ENCODE measurements at places on chromosomes 13 and 19.

DNA sequence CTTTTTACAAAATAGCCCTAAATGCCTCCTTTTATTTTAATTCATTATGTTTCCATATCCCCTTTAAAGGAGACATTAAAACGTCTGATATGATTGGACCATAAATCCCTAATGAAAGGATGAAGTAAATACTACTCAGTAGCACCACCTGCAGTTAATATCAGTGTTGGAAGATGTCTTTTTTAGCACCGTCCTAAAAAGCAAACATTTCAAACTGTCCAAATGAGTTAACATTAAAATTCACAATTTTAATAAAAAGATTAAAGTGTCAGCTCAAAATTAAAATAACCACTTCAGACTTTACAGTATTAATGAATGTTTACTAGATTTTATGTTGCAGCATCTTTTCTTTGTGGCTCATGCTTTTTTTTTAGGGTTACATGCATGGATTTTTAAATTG is 12.3 kb downstream of the ZNF507 start:
- no peak for DNase-seq

DNA sequence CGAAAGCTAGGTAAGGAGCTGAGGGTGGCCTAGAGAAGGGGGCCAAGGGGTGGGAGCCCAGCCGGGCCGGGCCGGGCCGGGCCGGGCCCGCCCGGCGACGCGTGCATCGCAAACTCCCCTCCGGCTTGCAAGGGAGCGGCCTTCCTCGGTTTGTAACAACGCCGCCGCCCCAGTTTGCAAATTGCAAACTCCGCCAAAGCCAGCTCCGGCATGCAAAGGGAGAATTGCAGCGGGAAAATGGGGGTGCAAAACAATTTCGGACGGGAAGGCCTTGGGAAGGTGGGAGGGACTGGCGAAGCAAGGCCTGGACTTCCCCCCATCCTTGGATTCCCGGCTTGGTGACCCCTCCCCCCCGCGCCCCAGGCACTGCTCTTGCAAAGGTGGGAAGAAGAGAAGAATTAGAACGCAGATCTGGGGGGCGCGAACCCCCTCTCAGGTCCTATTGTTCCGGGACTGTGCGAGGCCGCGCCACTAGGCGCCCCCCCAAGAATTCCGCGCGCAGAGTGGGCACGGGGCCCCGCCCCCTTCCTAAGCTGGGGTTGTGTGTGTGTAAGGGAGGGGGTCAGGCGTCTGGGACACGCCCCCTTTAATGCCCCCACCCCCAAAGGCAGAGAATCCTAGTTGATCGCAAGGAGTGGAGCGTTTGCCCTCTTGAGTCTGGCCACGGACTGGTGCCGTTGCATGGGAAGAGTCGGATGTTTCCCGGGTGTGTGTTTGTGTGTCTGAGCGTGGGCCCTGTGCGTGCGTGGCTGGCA is 926 bp downstream of the PRR12 start:
- DNase-seq, result peak; percentile 49

GRCh38 chr19:13942023-13942684 is 3.9 kb upstream of the PODNL1 start:
- DNase-seq, result no peak

DNA sequence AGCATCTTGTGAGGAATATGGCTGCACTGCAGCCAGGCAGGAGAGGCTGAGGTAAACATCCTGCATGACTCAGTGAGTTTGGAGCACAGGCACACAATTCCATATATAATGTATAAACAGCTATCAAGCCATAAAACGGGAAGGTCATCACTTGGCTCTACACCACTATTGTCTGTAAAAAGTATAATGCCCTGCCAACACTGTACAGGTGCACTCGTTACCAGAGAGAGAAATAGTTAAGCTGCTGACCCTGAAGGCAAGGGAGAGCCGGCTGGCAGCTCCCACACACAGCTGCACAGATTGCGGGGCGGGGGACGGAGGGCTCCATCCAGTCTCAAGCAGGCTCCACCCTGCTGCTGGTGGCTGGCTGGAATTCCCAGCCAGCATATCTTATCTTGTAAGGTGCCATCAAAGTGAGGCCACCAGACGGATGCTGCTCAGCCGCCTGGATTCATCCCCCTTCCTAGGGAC is 668.1 kb downstream of the SLITRK5 start:
- DNase-seq, result no peak

GRCh38 chr19:39470724-39471339 is 9.8 kb upstream of the TIMM50 start:
- no peak for DNase-seq

- no peak for DNase-seq
These were observed 244.5 kb downstream of the OXGR1 start for GRCh38 chr13:96749825-96750224.

DNA sequence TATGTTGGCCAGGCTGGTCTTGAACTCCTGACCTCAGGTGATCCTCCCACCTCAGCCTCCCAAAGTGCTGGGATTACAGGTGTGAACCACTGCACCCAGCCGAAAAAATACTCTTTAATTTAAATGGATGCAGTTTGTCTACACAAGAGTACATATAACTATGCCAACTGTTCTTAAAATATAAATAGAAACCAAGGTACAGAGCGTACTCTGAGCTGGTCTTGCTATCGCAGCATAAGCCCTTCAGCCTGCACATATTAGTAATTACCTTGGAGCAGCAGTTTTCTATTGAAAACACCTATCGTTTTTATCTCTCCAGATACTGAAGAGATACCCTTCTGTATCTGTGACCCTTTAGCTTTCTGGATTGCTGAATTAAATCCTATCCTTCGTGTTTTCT is 3.4 kb downstream of the ZNF682 start:
- no peak for DNase-seq

- no peak for DNase-seq
These were observed 211.4 kb downstream of the KCNRG start for GRCh38 chr13:50226515-50227155.

DNA sequence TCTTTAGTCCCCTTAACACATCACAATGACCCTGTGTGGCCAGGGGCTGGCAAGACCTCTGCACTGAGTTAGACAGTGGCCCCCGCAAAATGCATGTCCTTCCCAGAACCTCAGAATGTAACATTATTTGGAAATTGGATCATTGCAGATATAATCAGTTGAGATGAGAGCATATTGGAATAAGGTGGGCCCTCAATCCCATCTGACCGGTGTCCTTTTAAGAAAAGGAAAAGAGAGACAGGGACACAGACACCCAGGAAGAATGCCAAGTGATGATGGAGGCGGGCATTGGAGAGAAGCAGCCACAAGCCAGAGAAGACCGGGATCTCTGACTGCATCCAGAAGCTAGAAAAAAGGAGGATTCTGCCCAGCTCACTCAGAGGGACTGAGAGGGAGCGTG is 1.8 kb downstream of the FAM187B start:
- DNase-seq, result no peak

GRCh38 chr19:10695401-10696398 is 5.5 kb upstream of the QTRT1 start:
- peak; percentile 81 for DNase-seq

DNA sequence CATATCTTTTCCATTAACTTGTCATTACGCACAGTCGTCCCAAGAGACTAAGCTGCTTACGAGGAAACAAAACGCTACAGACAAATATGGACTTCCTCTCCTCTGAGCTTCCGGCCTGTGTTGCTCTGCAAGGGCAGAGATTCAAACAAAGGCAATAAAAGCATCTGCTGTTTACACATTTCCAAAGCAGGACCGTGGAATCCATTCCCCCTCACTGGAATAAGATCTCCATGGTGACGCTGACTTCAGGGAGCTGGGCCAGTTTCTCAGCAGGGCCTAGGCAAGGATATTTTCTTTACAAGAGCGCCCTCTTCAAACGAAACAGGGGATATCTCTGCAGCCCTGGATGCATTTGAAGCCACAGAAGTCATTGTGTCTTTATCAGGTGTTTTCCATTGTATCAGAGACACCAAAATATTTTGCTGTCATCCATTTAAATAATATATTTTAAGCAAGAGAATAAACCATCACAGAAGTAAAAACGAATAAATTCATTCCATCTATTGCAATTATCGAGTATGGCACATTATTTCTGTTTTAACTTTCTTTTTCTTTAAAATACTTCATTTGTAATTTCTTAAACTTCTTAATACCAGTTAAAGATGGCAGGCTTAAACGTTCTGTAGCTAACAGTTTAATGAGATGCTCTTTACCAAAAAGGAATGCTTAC is 177.5 kb downstream of the DCLK1 start:
- DNase-seq, result no peak

- no peak for DNase-seq
These were observed 58.5 kb upstream of the SLITRK1 start for GRCh38 chr13:83940742-83941141.

DNA sequence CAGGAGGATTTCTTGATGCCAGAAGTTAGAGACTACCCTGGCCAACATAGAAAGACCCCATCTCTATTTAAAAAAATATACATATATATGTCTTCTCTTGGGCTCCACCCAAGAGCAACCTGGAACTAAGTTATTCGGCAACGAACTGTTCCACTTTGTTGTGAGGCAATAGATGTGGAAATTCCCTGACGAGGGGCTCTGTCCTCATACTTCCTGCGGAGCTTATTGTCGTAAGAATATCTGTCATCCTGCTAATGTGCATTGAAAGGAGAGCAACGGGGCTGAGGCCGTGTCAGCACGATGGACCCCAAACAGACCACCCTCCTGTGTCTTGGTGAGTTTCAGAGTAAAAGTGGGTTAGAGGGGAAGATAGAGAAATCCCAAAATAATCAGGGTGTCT is at the start of gene FCAR:
TSS of gene FCAR (plus strand) at position 246 of the 400 bp plus-strand sequence. CDS start at position 301, 55 bp downstream.
- DNase-seq, result no peak

All from stimulated activated naive CD4-positive, alpha-beta T cell treated with Interleukin-2 at 50 U/mL for 16 hours (primary cell).